T-helper 22 cell (primary cell): ENCODE measurements at places on chromosomes 16 and 17.

DNA sequence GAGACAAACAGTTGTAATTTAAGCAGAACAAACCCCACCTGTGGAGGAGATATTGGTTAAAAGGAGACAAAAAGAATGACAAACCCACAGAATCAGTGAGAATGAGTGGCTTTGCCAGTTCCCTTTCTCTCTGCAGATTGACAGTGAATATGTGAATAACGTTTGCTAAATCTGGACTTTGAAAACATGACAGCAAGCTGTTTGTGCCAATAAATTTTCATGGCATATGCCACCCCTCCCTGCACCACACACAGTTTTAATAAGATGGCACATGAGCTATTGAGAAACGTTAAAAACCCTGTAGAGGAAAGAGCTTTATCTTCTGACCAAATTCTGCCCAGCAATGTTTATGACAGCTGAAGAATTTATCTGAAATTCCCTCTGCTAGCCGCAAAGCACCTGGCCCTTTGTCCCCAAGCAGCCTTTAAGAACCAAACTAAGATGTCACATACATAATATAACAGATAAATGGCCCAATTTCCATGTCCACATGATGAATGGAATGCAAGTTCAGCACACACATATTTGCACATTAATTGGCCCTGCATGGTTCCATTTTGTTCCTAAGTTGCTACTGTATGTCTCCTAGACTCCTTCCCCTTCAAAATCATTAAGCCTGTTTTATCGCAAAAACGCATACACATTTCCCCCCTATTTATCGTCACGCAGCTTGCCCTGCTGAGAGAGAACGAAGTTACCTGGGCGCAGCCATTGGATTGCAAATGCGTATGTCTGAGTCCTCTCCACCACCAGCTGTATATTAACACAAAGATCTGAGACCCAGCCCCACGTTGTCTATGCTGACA, 773.5 kb upstream of the EEF2KMT start:
- no peak for DNase-seq

- no peak for DNase-seq
Measured at GRCh38 chr17:19022747-19023146, 18.2 kb upstream of the FAM83G start.

DNA sequence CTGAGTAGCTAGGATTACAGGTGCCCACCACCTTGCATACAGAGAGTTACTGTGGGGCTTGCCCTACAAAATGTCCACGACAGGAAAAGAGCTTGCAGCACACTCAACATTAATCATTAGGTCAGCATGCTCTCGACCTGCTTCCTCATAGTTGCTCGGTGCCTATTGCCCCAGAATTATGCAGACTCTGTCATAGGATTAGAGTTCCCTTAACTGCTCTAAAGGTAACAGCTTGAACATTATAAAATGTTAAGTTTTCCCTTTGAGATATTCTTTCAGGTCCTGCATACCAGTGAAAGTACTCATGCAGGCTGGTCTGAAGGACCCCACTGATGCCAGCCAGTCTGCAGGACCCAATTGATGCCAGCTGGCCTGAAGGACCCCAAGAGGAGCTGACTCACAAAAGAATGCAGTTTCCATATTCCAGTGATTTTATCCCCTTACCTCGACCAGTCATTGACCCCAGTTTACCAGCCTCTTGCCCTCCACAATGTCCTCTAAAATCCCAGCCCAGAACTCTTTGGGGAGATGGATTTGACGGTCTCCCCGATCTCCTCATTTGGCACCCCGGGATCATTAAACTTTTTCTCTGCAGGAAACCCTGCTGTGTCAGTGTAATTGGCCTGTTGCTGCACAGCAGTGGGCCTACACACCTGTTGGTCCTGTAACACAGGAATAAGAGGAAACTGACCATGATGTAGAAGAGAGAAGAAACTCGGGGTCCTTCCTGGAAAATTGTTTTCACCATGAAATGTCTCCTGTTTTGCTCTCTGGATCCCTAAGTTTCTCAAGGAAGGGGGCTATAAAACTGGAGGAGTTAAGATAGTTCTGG, 10.6 kb downstream of the ICAM2 start:
- DNase-seq: no peak

DNA sequence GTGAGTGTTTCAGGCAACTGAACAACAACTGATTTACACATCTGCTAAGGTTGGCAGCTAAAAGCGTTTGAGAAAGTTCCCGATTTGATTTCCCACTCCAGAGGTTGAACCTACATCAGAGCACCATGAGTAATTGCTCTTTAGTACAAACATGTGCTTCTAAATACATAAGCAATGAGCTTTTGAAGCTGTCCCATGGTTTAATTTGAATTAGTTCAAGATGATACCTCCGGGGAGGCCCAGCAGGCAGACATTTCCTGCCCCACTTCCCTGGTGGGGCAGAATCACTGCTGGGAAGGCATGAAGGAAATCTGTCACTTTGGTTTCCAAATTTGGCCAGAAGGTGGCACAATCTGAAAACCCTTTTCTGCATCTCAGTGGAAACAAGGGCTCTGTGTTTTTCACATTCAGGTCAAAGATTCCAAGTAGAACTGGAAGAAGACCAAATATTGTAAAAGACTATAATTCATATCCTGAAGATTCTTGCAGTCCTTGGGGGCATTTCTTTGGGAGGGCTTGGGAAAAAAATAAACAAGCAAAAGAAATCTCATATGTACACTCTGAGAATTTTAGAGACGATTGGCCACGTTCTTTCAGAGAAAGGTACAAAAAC, 176.2 kb upstream of the FAM20A start:
- no peak for DNase-seq

- no peak for DNase-seq
Measured at GRCh38 chr16:64590513-64590912, 531.4 kb downstream of the CDH11 start.

DNA sequence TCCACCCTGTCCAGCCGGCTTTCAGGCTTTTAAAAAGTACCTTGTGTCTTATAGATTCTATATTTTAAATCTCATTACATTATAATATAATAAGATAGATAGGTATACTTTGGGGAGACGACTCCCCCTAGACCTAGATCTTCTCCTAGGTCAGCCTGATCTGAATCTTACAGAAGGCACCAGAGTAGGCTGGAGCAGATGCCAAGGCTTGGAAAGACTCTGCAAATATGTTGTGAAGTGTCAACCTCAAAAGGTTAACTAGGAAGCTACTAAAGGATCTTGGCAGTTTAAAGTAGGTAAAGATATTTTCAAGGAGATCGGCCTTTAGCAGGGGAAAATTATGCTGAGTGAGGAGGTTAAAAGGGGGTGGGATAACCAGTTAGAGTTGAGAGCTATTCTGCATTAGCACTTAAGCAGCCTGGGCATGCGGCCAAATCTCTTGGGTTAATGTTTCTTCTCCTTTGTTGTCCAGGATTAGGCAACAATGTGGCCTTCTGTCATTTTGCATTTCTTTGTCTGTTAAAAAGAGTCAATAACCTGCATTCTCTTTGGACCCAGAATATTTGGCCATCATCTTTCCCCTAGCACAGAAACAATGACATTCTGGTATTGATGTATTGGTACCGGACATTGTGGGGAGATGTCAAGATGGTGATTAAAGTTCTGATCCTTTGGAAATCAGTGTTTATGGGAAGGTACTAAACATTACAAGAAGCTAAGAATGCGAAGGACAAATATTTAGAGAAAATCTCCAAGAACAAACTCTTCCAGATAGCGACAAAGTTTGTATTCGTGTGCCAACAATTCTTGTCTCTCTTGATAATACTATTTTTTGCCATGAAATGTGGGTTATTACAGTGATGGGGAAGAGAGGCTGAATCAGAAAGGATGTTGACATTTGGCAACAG, 51.2 kb upstream of the DHX40 start:
- no peak for DNase-seq

GRCh38 chr17:31494259-31495021, 103.0 kb downstream of the RAB11FIP4 start:
- DNase-seq: peak; percentile 57

GRCh38 chr16:66507731-66508239, 42.1 kb downstream of the TK2 start:
- DNase-seq: no peak

GRCh38 chr16:20114356-20114755, 40.7 kb upstream of the GPR139 start:
- no peak for DNase-seq

- DNase-seq: no peak
Measured at GRCh38 chr17:61734012-61734411, 129.3 kb downstream of the BRIP1 start.

GRCh38 chr17:7579001-7579833, at the start of gene CD68:
TSS of gene CD68 (plus strand) at chr17:7579638. CDS start at chr17:7579678, 40 bp downstream.
- peak; percentile 25 for DNase-seq

- DNase-seq: no peak
Measured at GRCh38 chr17:67549820-67550219, 167.9 kb upstream of the NOL11 start.

DNA sequence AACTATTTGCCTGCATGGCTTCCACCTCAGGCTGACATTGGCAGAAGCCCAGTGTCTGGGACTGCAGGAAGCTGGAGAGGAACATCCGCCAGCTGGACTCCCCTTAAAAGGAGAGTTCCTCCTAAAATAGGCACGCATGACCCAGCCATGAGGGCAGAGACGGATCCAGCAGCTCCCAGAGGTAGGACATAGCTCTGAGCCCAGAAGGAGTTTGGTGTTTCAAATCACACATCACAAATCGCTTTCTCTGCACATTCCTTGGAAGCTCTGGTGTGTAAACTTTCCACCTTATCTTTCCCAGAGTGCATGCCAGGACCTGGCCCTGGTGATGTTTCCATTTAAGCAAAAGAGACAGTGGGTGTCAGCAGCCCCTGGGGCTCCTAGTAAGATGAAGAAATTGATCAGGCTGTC, 231.1 kb upstream of the CDH5 start:
- no peak for DNase-seq

DNA sequence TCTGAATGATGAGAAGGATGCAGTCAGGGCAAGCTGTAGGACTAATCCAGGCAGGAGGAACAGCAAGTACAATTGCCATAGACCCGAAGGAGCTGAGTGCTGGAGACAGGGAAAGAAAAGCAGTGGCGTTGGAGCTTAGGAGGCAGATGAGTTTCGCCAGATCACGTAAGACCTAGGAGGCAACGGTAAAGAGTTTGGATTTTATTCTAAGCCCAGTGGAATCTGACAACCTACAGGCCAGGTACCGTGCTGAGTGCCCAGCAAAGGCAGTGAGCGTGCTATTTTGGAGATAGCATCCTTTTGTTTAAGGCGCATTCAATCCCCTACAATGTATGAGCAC, 1.2 kb downstream of the USP43 start:
- DNase-seq: no peak

- DNase-seq: no peak
Measured at GRCh38 chr17:16456742-16457316, 35.2 kb downstream of the LRRC75A start.

- DNase-seq: peak; percentile 63
Measured at GRCh38 chr16:3065069-3065741, at the start of gene IL32. TSS of gene IL32 (plus strand) at chr16:3065640. CDS start at chr16:3065812, 172 bp downstream.

GRCh38 chr17:61766520-61766919, 96.8 kb downstream of the BRIP1 start:
- DNase-seq: no peak

DNA sequence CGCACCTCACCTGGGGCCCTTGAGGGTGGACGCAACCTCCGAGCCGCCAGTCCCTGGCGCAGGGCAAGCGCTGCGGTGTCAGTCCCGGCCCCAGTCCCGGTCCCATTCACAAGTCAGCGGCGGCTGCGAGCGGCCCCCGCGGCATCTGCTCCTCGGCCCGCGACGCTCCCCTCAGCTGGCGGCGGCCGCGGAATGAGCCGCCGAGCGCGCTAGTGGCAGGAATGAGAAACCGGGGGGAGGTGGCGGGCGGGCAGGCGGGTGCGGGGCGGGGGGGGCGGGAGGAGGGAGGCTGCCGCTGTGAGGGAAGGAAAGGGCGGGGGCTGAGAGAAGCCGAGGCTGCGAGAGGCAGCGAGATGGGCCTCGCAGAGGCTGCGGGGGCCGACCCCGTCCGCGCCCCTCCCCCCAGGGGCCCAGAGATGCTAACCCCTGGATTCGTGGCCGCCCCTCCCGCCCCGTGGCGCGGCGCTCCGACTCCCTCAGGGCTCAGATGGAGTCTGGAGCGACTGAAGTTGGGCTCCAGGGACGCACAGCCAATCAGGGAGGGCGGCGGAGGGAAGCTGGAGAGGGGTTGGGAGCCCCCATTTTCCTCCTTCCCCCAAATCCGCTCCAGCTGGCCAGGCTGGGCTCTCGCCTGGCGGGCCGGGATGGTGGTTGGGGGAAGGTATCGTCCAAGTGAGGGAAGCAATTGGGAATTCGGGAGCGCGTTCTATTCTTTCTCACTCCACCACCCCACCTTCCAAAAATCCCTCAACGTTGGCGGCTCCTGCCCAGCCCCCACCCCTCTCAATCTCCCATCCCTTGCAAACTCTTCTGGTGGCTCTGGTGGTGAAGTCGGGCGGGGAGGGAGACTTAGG, at the start of gene CDH11:
Gene CDH11 (minus strand): TSS at position 194 of the 854 bp plus-strand sequence. CDS start 117,194 bp downstream, outside the sequence.
- no peak for DNase-seq
